Small intestine (tissue), 16 donors: ENCODE measurements at places on chromosomes 4 and X. TPM values are rescaled to one million over a fixed set of nuclear protein-coding genes. Genes with fewer than 3 reads are reported as not detected.

EGF gene
- polyA plus RNA-seq, result 0.48 TPM

GRCh38 chr4:3766036-3766784 is at the start of gene ADRA2C:
ADRA2C (plus strand) TSS chr4:3766385; CDS start chr4:3766607, 222 bp downstream.
- H3K36me3 ChIP-seq, result no peaks in the 10 kb centered on the region
- peak; percentile 52 for DNase-seq
- no peak within 1 kb of the TSS for H3K4me3 ChIP-seq
- no peaks in the 10 kb centered on the region for H3K4me1 ChIP-seq
- H3K27ac ChIP-seq, result no peak within 1 kb of the TSS

STEEP1 gene
- 25.7 TPM for polyA plus RNA-seq

VCX3B gene
- not detected for polyA plus RNA-seq

ETFDH gene
- 72.4 TPM for polyA plus RNA-seq

CDS1 gene
- 24.2 TPM for polyA plus RNA-seq

DNA sequence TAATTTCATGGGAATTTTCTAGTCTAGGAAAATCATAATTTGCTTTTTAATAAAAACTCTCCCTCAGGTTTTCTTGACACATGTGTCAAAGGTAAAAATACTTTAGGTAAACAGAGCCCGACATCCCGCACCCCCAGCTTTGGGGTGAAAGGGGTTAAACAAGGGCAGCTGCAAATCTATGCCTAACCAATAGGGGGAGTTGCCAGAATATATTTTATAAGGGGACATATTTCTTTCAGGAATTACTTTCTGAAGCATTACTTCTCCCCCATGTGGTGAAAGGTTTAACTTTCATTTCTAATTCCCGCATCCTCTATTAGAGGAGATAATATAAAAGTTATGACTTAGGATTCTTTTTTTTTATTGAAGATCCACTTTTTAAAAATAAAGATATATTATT is 53.9 kb upstream of the HEPH start:
- H3K27ac ChIP-seq, result no peak overlapping the region
- H3K4me1 ChIP-seq, result no peaks in the 10 kb centered on the region
- no peaks in the 10 kb centered on the region for H3K36me3 ChIP-seq

GRCh38 chr4:170001011-170001744 is 25.0 kb downstream of the MFAP3L start:
- H3K36me3 ChIP-seq, result no peaks in the 10 kb centered on the region
- DNase-seq, result no peak
- H3K27ac ChIP-seq, result no peak overlapping the region
- no peak overlapping the region for H3K4me3 ChIP-seq

DNA sequence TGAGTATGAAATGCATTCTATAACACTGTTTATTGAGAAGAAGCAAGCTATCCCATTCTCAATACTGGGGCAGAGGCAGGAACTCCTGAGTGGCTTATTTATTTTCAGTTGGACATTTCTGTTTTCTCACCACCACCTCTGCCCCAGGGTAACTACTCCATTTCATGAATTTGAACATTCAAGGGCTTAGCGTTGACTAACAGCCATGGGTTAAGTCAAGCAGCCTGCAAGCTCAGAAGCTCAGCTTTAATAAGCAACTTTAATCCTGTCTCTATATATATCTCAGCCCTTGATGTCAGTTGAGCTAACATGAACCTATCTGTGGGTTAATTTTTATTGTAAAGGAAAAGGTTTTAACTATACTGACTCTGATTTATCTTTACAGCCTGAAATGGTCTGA is 93.8 kb downstream of the MBNL3 start:
- H3K27me3 ChIP-seq, result no peaks in the 10 kb centered on the region
- DNase-seq, result no peak
- H3K4me1 ChIP-seq, result no peaks in the 10 kb centered on the region
- no peaks in the 10 kb centered on the region for H3K36me3 ChIP-seq
- no peak overlapping the region for H3K4me3 ChIP-seq

APLN gene
- not detected for polyA plus RNA-seq

TNIP3 gene
- not detected for polyA plus RNA-seq

GRCh38 chr4:118997601-118998000 is 108.9 kb downstream of the SYNPO2 start:
- H3K27ac ChIP-seq, result peak overlapping the region; percentile 72
- no peak for DNase-seq
- no peaks in the 10 kb centered on the region for H3K36me3 ChIP-seq
- H3K4me3 ChIP-seq, result no peak overlapping the region
- H3K4me1 ChIP-seq, result no peaks in the 10 kb centered on the region

ARMCX1 gene
- polyA plus RNA-seq, result 2.2 TPM

SMARCA1 gene
- polyA plus RNA-seq, result 1.9 TPM

GRCh38 chr4:77127837-77128621 is 29.0 kb upstream of the CCNG2 start:
- H3K27ac ChIP-seq, result no peak overlapping the region
- DNase-seq, result peak; percentile 53
- no peaks in the 10 kb centered on the region for H3K4me1 ChIP-seq
- H3K27me3 ChIP-seq, result no peaks in the 10 kb centered on the region
- H3K4me3 ChIP-seq, result no peak overlapping the region

- peaks cover 40% of the 10 kb centered on the region for H3K27me3 ChIP-seq
- no peaks in the 10 kb centered on the region for H3K4me1 ChIP-seq
- peak; percentile 5 for DNase-seq
- H3K4me3 ChIP-seq, result no peak overlapping the region
These were observed 1.2 kb upstream of the NMU start for GRCh38 chr4:55637272-55637820.

DNA sequence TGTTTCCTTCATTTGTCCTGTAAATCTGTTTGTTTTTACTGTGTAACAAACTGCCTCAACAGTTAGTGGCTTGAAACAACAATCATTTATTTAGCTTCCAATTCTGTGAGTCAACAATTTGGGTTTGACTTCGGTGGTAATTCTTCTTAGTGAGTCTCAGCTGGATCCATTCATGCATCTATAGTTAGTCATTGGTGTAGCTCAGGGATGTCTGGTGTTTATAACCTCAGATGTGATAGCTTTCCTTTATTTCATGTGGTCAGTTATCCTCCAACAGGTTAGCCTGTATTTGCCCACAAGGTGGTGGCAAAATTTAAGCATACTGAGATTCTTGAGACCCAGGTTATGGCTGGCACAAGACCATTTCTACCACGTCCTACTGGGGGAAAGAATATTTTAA is 1267.2 kb downstream of the RAPGEF2 start:
- no peak overlapping the region for H3K4me3 ChIP-seq
- no peaks in the 10 kb centered on the region for H3K36me3 ChIP-seq
- no peaks in the 10 kb centered on the region for H3K27me3 ChIP-seq
- no peak overlapping the region for H3K27ac ChIP-seq
- no peaks in the 10 kb centered on the region for H3K4me1 ChIP-seq

DNA sequence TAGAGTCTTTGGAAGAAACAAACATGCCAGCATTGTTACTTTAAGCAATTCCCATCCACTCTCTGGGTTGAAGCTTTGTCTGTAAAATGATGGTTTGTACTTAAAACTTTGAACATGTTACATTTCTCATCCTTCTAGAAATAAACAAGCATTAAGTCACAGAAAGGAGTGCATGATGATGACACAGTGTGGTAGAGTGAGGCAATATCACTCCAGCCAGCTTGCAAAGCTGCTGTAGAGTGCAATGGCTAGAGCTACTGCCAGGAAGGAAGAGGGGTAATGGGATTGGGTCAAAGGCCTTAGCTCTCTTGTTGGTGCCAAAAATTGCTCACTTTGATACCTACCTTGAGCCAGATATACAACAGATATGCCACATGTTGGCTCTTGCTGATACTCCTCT is 12.3 kb upstream of the ENOX2 start:
- no peaks in the 10 kb centered on the region for H3K4me1 ChIP-seq
- no peak overlapping the region for H3K27ac ChIP-seq
- H3K4me3 ChIP-seq, result no peak overlapping the region
- no peak for DNase-seq
- no peaks in the 10 kb centered on the region for H3K27me3 ChIP-seq
- H3K36me3 ChIP-seq, result no peaks in the 10 kb centered on the region

ODAPH gene
- not detected for polyA plus RNA-seq

- no peak overlapping the region for H3K4me3 ChIP-seq
- no peaks in the 10 kb centered on the region for H3K36me3 ChIP-seq
- no peaks in the 10 kb centered on the region for H3K27me3 ChIP-seq
- no peak for DNase-seq
- H3K4me1 ChIP-seq, result no peaks in the 10 kb centered on the region
These were observed 894.0 kb upstream of the FRG1 start for GRCh38 chr4:189046642-189047041.

TRAM1L1 gene
- not detected for polyA plus RNA-seq

- H3K4me3 ChIP-seq, result no peak overlapping the region
- peak; percentile 2 for DNase-seq
- no peaks in the 10 kb centered on the region for H3K27me3 ChIP-seq
- no peaks in the 10 kb centered on the region for H3K4me1 ChIP-seq
- H3K36me3 ChIP-seq, result no peaks in the 10 kb centered on the region
- H3K27ac ChIP-seq, result no peak overlapping the region
These were observed 30.0 kb upstream of the PGK1 start for GRCh38 chrX:78074088-78074487.

ZCCHC4 gene
- polyA plus RNA-seq, result 3.5 TPM

- DNase-seq, result peak; percentile 5
- H3K36me3 ChIP-seq, result no peaks in the 10 kb centered on the region
- H3K4me3 ChIP-seq, result no peak overlapping the region
- peak overlapping the region; percentile 17 for H3K27ac ChIP-seq
- no peaks in the 10 kb centered on the region for H3K4me1 ChIP-seq
These were observed 256.9 kb downstream of the ADAMTS3 start for GRCh38 chr4:72312032-72312650.

- no peak overlapping the region for H3K4me3 ChIP-seq
- no peak overlapping the region for H3K27ac ChIP-seq
- H3K36me3 ChIP-seq, result peaks cover 8% of the 10 kb centered on the region
- H3K27me3 ChIP-seq, result no peaks in the 10 kb centered on the region
These were observed 27.6 kb downstream of the ANXA5 start for GRCh38 chr4:121669163-121669550.

AR gene
- polyA plus RNA-seq, result not detected

- H3K4me1 ChIP-seq, result no peaks in the 10 kb centered on the region
- no peaks in the 10 kb centered on the region for H3K36me3 ChIP-seq
- H3K4me3 ChIP-seq, result no peak overlapping the region
These were observed 100.2 kb upstream of the OTUD4 start for GRCh38 chr4:145280541-145280940.

FGF5 gene
- polyA plus RNA-seq, result 0.01 TPM

- no peak overlapping the region for H3K27ac ChIP-seq
- no peaks in the 10 kb centered on the region for H3K4me1 ChIP-seq
- H3K36me3 ChIP-seq, result no peaks in the 10 kb centered on the region
- no peak for DNase-seq
These were observed 76.7 kb downstream of the SHROOM2 start for GRCh38 chrX:9862953-9863352.

ADGRA3 gene
- polyA plus RNA-seq, result 52.3 TPM

PPP2R2C gene
- polyA plus RNA-seq, result not detected

DNA sequence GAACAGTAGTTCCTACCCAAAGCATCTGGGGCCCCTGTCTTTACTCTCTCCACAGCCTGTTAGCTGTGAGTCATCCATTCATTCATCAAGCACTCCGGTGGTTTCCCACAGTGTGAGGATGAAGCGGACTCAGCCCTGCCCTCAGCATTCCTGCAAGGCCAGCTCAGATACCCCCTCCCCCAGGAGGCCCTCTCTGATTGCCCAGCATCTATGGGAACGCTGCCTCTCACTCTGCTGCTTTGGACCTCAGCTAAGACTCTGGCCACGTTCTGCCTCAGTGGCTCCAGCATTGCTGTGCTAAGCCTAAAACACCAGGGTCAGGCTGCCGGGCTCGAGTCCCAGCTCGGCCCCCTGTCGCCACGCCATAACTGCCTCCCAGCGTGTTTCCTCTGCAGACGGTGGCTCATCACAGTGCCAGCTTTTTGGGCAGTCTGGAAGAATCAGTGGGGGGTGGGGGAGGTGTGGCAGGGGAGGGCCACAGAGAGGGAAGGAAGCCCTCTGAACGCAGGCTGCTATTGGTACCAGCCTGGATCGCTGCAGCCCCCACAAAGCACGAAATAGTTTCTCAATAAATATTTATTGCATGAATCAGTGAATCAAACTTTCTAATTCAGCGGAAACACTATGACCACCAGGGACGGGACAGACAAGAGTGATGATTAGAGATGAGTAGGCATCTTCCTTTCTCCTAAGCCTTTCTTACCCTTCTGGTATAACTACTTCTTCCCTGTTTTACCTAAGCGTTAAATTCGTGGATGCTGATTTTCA is 74.4 kb downstream of the SORCS2 start:
- no peak overlapping the region for H3K4me3 ChIP-seq
- H3K27ac ChIP-seq, result no peak overlapping the region
- H3K27me3 ChIP-seq, result no peaks in the 10 kb centered on the region
- no peaks in the 10 kb centered on the region for H3K36me3 ChIP-seq

POLR2B gene
- 39.2 TPM for polyA plus RNA-seq

SMIM9 gene
- polyA plus RNA-seq, result not detected

EGFL6 gene
- polyA plus RNA-seq, result 0.72 TPM

AMER1 gene
- polyA plus RNA-seq, result 1.4 TPM

DNA sequence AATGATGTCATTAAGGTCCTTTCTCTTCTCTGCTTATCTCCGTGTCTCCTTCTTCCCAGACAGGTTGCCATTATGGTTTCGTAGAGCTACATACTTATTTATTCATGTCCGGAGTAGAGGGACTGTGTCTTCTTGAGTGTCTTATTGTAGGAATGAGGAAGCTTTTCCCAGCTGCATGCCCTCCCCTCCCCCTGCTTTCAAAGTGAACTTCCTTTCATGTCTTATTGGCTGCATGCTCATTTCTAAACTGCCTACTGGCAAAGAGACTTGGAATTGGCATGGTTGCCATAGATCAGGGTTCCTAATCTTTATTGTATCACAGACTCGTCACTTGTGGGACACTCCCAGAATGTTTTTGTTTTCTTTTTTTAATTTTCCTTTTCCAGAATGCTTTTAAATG is 15.4 kb downstream of the VAMP7 start:
- no peak for DNase-seq
- H3K27ac ChIP-seq, result no peak overlapping the region
- no peak overlapping the region for H3K4me3 ChIP-seq
- no peaks in the 10 kb centered on the region for H3K27me3 ChIP-seq

ZNF330 gene
- 25.4 TPM for polyA plus RNA-seq

GAB1 gene
- 3.5 TPM for polyA plus RNA-seq
